CD4-positive, alpha-beta T cell treated with Interleukin-15 for 1 hour (primary cell): ENCODE measurements at places on chromosomes 12 and 14.

DNA sequence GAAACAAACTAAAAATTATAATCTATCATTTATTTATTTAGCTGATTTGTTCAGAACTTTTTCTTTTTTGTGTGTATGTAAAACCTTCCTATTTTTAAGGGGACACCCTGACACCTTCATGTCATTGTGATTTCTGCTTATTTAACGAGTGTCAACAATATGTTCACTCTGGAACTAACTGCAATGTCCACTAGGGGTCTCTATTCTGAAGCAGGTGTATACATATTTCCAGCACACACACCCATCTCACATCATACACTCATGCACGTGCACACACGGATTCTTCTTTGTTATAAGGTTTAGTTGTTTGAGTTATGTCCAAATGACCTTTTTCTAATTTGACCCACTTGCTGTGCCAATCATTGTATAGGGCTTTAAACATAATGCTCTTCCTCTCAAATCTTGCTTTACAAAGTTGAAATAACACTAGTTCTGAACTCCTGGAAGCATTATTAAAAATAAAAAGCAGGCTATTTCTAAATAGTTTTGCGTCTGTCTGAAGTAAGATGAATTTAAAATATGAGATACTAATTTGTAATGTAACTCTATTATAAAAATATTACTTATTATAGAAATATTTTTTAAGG lies 15.5 kb downstream of the E2F7 start:
- DNase-seq = no peak

DNA sequence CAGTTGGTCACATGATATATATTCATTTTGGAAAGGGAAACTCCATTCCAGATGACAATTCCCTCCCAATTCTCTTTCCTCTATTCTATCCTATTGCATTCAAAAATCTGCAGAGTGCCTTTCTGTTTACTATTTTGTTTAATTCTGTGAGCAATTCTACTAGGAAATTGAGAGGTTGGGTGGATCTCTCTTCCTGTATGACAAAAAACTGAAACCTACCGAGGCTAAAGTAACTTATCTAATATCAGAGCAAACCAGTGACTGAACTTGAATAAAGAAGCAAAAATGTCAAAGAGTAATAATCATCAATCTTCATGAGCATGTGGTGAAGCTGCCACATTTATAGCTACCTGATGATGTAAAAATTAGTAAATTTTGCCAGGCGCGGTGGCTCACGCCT lies 16.6 kb upstream of the ACTN1 start:
- DNase-seq = no peak

DNA sequence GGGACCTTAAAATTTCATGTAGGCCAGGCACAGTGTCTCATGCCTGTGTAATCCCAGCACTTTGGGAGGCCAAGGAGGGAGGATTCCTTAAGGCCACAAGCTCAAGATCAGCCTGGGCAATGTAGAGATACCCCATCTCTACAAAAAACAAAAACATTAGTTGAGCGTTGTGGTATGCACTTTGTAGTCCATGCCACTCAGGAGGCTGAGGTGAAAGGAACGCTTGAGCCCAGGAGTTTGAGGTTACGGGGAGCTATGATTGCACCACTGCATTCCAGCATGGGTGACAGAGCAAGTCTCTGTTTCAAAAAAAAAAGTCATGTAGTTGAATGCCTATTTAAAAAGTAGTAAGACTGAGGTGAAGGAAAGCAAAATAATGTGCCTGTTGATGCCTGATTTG lies 83.5 kb downstream of the TTC6 start:
- no peak for DNase-seq

DNA sequence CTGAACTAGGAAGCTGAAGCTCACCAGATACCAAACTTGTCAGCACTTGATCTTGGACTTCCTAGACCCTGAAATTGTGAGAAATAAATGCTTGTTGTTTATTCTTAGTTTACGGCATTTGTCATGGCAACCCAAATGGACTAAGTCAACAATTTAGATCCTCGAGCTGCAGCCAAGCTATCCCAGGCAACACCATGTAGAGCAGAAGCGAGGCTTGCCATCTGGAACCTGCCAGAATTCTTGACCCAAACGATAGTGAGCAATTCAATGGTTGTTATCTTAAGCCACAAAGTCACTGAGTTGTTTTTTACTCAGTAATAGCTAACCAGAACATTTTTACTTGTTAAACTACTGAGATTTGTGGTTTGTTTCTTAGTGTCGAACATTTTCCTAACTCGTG lies 458.5 kb upstream of the FLRT2 start:
- no peak for DNase-seq

- DNase-seq = no peak
Measured at GRCh38 chr14:93175492-93175891, 9.2 kb downstream of the MOAP1 start.

DNA sequence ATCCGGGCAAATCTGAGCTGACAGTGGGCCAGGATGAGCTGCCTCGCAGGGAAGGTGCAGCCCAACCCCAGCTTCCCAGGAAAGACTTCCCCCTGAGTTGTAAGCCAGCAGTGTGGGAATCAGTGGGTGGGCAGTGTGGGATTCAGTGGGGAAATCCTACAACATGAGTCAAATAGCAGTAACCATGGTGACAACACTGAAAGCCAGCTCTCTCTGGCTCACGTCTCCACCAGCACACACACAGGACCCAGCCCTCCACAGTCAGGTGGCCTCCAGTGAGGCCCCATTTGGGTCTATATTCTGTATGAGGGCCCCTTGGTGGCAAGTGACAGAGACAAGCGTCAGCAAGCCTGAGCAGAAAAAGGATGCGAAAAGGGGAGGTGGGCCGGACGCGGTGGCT lies 6.0 kb upstream of the LGALS3 start:
- no peak for DNase-seq

DNA sequence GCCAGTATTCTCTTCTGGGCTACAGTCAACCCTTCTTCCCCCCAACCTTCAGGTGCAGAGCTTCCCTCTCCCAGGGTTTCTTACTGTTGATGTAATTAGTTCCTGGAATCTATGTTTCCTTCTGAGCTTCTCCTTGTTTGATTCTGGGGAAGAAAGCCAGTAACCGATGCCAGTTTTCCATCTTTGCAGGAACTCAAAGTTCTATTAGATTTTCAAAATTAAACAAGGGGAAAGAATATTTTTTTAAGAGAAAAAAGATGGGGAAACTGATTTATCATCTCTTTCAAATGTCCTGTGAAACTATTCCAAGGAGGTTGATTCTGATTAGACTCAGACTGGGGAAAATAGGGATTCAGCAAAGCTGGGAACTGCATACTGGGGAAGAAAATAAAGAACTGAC lies 17.9 kb upstream of the FAM234B start:
- DNase-seq = no peak

- DNase-seq = no peak
Measured at GRCh38 chr12:127729381-127729780, 537.6 kb upstream of the TMEM132C start.

GRCh38 chr14:104863131-104863862 lies 1.8 kb upstream of the CEP170B start:
- no peak for DNase-seq

- DNase-seq = no peak
Measured at GRCh38 chr12:132657004-132657727, 30.0 kb downstream of the POLE start.

- peak; percentile 34 for DNase-seq
Measured at GRCh38 chr12:630656-631632, 32.3 kb downstream of the NINJ2 start.

- no peak for DNase-seq
Measured at GRCh38 chr14:77126461-77126990, 15.1 kb downstream of the ZDHHC22 start.

GRCh38 chr14:105419195-105420091 lies at the start of gene MTA1:
MTA1 (plus strand) TSS chr14:105419827; CDS start chr14:105420036, 209 bp downstream.
- DNase-seq = peak; percentile 37

GRCh38 chr12:98698603-98699463 lies 53.7 kb downstream of the APAF1 start:
- DNase-seq = peak; percentile 43

- DNase-seq = no peak
Measured at GRCh38 chr12:100413001-100413400, 56.1 kb downstream of the SLC17A8 start.

- DNase-seq = peak; percentile 64
Measured at GRCh38 chr12:52879394-52880351, 25.2 kb downstream of the KRT8 start.

DNA sequence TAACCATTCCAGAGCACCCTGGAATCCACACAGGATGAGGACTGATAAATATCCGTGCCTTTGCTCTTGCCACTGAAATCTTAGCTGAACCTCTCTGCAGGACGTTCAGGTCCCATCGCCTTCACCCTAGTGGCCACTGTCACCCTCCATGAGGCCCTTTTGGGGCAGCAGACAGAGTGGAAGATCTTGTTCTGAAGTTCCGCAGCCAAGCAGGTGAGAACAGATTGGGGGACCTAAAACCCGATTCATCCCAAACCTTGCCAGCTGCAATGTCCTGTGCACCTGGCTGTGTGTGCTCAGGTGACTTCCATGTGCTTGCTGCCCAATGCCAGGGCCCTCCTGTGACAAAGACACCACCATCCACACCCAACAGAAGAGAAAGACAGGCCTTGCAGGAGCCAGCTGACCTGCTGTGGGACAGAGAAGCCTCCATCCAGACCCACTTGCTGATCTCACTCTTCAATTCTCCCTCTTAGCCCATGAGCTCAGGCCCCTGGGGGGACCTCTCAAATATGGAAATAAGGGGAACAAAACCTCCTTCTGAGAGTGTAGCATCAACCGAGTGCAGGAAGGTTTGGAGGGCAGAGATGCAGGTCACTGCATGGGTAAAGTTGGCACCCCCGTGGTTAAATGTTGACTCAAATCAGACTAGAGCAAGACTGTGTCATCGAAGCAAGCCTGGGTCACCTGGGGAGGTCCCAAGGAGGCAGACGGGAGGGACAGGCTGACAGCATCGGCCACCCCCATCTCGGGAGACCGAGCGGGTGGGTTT lies 308.7 kb upstream of the DIO3 start:
- no peak for DNase-seq

GRCh38 chr14:31277085-31277484 lies 69.5 kb upstream of the HECTD1 start:
- DNase-seq = no peak

- peak; percentile 83 for DNase-seq
Measured at GRCh38 chr12:6953442-6954315, 2.5 kb downstream of the PTPN6 start.

- no peak for DNase-seq
Measured at GRCh38 chr14:64060648-64061096, 207.9 kb downstream of the SYNE2 start.

DNA sequence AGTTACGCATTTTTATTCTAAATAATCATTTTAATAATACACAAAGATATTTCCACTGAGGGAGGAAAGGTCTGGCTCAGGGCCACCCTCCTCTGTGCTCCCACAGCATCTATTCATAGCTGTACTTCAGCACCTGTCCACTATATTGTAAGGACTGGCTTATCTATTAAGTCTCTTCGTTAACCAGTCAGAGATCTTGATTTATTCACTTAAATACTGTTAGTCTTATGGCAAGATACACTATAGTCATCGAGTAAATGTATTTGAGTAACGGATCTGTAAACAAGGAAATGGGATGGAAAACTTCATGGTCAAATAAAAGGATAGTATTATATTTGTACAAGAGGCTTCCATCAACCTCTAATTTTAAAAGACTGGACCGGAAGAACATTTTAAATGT lies 54.6 kb downstream of the SPTLC2 start:
- no peak for DNase-seq

- no peak for DNase-seq
Measured at GRCh38 chr12:105240228-105240627, 4.3 kb upstream of the APPL2 start.

DNA sequence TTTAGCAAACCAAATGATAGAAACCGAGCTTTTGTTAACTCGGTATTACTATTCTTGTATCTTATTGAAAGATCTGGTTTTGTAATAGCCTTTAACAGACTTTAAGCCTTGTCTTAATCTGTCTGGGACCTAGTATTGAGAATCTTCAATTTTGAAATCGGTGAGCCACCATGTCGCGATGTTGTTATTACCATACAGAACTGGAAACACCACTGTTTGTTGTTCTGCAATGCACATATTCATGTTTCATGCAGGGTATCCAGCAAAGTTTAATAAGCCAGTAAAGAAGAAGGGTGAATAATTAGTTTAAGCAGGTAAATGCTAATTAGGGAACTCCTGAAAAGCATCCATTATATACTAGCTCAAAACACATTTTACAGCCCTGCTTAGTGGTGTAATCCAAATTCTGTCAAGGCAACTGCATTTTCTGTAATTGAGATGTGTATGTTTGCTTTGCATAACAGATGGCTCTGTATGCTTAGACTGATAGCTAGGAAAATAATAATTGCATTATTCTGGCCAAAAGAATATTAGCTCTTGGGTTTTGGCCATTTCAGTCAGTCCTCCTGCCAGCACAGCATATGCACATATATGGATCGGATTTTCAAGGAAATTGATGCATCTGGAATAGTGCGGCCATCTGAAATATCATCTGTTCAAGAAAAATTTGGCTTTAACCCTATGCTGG lies 389.2 kb downstream of the EGLN3 start:
- DNase-seq = no peak

- no peak for DNase-seq
Measured at GRCh38 chr12:80862531-80862930, 75.2 kb downstream of the LIN7A start.

DNA sequence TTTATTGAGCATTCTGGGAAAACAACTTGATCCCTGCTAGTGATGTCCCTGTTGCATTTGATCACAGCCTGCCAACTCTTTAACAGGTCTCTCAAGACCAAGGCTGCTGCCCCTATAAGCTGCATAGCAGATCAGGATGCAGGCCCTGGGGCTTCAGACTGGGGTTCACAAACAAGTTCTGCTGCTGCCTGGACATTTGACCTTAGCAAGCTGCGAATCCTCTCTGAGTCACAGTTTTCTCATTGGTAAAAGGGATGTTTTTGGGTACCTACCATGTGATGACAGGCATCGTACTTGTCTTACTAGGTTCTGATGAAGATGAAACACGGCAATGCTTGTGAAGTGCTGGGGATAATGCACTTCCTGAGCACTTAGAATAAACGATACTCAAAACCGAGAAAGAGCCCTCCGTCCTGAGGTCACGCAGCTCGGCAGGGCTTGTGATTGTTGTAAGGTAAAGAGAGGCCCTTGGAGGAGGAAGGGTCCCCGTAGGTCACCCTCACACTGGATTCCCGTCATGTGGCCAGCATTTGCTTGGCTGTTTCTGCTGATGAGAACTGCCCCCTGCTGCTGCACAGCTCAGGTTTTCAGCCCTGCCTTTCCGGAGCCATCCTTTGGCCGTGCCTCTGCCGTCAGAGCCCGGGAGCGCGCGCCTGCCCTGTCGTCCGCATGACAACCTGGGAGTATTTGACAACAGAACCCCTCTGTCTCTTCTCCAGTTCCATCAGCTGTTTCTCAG lies 39.1 kb downstream of the TSPAN9 start:
- DNase-seq = no peak
